ENCODE measurements at places on chromosomes 16 and 17.

DNA sequence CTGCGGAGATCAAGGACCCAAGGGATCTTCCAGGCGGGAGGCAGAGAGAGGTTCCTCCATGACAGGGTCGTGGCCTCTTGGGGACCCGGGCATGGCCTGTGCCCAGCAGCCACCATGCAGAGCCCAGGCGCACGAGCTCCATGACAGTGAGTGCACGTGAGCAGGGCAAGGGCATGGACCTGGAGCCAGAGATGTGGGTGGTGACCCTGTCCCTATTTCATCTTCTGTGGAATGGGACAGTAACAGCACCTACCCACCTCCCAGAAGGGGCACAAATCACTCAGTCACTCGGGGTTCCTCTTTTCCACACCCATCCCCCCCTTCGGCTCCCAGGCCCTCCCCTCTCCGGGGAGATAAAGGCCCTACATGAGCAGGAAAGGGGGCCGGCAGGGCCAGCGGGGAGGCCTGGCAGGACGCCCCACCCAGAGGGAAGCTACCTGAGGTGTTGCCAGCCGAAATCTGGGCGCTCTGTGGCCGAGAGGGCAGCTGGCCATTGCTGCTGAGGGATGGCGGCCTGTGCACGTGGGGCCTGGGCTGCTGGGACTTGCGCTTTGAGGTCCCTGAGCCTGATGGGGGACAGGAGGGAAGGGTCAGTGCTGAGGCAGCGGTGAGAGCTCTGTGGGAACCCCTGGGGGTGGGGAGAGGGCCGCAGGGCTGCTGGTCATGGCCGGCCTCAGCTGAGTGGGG lies 10.4 kb downstream of the UBALD2 start:
- DNase-seq: no peak

- DNase-seq: no peak
These were observed 53.3 kb upstream of the BCAR1 start for GRCh38 chr16:75304521-75305363.

GRCh38 chr17:58247511-58248363 lies 9.4 kb downstream of the LPO start:
- no peak for DNase-seq

DNA sequence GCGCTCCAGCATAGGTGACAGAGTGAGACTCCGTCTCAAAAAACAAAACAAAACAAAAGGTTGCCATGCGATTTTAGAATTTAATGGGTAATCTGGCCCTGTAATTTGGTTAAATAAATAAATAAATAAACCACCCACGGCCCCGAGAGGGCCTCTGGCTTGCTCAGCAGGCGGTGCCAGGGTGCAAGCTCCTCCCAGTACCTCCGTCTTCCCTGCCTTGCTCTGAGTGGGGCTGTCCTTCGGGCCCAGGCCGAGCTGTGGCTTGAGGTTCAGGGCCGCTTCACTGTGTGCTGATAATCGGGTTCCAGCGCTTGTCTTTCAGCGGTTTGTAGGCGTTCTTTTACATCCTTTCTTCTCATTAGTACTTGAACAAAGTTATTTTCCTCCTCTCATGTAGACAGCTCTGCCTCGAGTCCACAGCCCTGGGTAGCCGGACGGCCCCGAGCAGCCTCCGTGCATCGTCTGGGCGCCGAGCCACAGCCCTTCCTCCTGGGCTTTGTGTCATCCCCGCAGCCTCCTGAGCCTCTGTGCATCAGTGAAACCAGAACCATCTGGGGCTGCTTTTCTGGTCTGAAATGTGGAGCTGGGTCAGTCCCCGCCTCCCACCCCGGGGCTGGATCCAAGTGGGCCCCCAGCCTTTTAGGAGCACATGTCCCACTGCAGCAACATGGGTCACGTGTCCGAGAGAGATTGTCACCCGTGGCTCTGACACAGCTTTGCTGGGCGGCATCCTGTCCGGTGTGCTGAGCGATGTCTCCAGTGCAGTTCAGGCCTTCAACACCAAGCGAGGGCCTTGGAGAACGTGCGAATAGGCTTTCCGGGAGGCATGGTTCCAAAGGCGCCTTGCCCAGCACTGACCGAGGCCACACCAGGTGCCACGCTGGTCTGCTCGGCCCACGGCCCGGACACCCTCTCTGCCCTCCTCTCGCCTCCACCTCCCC lies 157.4 kb upstream of the CHMP6 start:
- DNase-seq: no peak

- no peak for DNase-seq
These were observed 1.1 kb downstream of the CRLF3 start for GRCh38 chr17:30823421-30823820.

- DNase-seq: no peak
These were observed 43.9 kb downstream of the CREBBP start for GRCh38 chr16:3836641-3837040.

Data from activated CD4-positive, alpha-beta T cell treated with anti-CD3 and anti-CD28 coated beads, Interleukin-2, amount 50 U/mL, for 1 hour (primary cell).